ENCODE measurements at places on chromosomes 2 and 18.

- DNase-seq = no peak
Observed at GRCh38 chr2:203328760-203329540, 756 bp downstream of the ABI2 start.

DNA sequence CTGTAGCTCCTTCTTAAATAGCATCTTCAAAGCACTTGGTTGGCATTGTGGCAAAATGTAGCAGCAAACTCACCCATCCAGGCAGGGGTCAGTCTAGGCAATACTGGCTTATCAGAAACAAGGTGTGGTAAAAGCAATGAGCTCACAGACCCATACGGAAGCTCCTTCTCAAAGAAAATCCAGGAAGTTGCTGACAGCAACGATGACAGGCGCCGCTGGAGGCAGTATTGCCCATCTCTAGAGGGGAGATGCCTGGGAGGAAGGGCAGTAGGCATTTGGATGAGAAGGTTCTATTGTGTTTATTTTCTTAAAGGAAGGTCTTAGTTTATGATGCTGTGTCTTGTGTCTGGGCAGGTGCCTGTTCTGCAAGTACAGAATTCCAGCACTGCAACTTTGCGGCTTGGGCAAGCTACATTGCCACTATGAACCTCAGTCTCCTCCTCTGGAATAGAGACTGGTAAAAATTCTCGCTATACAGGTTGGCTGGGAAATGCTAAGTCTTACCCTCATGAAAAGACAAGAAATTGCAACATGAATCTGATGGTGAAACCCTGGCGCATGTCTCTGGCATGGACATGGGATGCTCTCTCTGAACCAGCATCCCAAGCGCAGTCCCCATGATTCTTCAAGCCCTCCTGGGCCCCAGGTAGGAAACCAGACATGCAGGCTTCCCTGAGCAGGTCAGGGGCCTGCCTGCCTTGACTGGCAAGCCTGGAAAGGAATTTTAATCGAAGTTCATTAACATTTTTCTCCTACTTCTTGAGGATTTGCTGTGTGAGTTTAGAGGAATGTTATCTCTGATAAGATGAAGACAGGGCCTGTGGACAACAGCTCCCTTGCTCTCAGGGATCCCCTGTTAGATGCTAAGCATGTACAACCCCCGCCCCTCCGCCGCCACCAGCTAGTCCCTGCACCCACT, 156.0 kb downstream of the TFCP2L1 start:
- DNase-seq = no peak

- no peak for DNase-seq
Observed at GRCh38 chr2:111706481-111707001, 177.5 kb downstream of the ANAPC1 start.

- no peak for DNase-seq
Observed at GRCh38 chr2:242057379-242058040, 188.0 kb downstream of the RTP5 start.

GRCh38 chr2:69789175-69789721, 40.2 kb upstream of the GMCL1 start:
- no peak for DNase-seq
